Tongue (tissue), 3 donors: ENCODE measurements at places on chromosomes 6 and 20. TPM values are rescaled to one million over a fixed set of nuclear protein-coding genes. Genes with fewer than 3 reads are reported as not detected.
A peak's percentile ranks its signal among the peaks of the same experiment; 100 is the strongest.

DNA sequence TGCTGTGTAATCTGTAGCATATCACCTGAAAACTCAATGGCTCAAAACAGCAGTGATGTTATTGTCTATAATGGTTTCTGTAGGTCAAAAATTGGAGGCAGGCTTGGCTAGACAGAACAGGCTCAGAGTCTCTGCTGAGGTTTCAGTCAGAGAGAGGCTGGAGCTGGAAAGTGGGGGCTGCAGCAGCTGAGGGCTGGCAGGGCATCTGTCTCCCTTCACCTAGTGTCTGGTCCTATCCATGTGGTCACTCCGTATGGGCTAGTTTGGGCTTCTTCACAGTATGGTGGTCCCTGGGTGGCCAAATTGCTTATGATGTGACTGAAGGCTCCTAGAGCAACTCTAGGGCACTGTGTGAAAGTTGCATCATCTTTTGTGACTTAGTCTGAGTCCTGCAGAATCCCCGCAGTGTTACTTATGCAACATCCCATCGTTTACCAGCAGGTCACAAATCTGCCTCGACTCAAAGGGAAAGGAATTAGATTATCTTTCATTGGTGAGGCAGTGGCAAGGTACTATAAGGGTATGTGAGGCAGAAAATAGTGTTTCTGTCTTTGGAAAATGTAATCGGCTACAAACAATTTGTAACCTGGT lies 497.0 kb downstream of the EPHA7 start:
- DNase-seq: no peak

DNA sequence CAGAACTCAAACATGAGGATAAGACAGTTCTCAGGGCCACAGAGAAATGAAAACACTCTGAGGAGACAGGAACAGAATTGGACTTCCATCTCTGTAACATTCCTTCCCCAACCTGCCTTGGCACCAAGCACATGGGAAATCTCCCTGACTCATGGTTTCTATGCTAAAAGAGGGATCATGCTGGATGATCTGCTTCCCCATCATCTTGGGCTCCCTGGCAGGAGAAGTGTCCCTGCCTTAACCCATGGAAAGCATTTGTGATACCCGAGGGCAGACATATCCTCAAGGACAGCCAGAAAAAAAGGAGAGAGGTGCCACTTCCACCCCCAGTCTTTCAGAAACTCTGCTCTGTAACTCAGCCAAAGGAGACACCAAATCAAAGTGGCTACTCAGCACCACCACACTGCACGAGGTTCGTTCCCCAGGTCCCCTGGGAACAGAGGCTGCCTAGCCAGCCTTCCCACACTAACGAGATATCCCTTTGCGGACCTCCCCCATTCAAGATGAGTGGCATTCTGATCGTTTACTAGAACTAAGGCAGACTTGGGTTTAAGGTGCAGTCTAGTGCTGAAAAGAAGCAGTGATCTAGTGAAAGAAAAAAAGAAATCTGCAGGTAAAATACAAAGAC lies 34.8 kb downstream of the BLOC1S5 start:
- no peak for DNase-seq

GRCh38 chr6:108030211-108030610 lies 44.3 kb downstream of the OSTM1 start:
- no peak for DNase-seq

ZNF165 gene
- total RNA-seq: 0.72 TPM

- DNase-seq: no peak
Observed at GRCh38 chr6:131143319-131143718, 8.1 kb downstream of the AKAP7 start.

DNA sequence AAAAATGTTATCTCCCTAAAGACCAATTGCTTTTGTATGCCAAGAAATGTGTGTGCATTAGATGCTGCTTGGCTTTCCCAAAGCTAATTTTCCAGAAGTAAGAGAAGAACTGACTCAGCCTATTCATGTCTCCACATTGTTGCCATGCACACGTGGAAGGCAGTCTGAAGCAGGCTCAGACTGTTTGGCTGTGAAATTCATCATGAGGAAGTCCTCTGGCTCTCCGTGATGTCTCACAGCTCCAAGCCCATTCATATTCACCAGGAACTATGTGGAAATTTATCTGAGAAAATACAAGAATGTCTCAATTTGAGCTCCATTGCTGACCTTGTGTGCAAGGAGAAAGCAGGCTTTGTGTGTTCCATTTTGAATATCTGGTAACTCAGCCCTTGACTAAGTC lies 1022.2 kb upstream of the GJE1 start:
- DNase-seq: no peak

DNA sequence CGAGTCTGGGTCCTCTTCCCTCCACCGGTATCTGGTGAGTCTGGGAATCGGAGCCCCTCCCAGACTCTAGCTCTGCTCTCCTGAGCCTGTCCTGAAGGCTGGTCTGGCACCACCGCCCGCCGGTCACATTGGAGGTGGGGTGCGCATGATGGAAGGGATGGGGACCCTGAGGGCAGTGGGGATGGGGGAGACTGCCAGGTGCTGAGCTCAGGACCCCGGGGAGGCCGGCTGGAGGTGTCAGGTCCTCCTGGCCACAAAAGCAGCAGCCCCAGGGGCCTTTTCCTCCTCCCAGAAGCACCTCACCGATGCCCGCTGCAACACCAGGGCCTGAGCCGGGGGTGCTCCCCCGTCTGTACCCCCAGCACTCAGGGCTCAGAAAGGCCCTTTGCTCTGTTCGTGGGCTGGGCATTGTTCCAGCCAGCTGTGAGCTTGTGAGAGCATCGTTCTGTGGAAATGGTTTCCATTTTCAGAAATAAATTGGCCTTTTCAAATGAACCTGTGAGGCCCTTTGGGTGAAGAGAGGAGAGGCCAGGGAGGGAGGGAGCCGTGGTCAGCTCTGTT lies 2.5 kb upstream of the NPBWR2 start:
- peak; percentile 53 for DNase-seq

- DNase-seq: no peak
Observed at GRCh38 chr6:111061508-111061907, 25.8 kb upstream of the SLC16A10 start.

GRCh38 chr6:142417331-142417750 lies 115.5 kb downstream of the ADGRG6 start:
- no peak for DNase-seq

DNA sequence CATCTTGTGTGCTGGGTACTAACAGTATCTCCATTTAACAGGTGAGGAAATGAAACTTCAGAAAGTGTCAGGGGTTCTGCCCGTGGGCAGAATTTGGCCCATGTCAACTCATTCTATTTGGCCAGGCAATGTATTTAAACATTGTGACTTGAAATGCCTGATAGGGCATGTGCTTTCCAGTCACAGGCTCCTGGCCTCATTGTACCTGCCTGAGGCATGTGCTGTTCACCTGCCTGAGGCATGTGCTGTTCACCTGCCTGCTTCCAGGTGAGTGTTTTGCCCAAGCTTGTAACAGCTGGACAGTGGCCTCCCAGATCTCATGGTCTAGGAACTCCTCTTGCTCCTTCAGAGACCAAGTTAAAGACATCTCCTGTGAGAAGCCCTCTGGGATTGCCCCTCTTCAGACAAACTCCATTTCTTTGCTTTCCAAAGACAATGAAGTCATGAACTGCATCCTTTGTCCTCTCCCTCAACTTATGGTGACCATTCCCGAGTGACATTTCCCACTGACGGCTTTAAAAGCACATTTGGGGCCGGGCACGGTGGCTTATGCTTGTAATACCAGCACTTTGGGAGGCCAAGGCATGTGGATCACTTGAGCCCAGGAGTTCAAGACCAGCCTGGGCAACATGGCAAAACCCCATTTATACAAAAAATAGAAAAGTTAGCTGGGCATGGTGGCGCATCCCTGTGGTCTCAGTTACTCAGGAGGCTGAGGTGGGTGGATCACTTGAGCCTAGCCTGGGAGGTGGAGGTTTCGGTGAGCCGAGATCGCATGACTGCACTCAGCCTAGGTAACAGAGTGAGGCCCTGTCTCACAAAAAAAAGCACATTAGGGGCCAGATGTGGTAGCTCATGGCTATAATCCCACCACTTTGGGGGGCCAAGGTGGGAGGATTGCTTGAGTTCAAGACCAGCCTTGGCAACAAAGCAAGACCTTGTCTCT lies 48.7 kb downstream of the BCAS4 start:
- no peak for DNase-seq

SAMD5 gene
- 9.5 TPM for total RNA-seq

DNA sequence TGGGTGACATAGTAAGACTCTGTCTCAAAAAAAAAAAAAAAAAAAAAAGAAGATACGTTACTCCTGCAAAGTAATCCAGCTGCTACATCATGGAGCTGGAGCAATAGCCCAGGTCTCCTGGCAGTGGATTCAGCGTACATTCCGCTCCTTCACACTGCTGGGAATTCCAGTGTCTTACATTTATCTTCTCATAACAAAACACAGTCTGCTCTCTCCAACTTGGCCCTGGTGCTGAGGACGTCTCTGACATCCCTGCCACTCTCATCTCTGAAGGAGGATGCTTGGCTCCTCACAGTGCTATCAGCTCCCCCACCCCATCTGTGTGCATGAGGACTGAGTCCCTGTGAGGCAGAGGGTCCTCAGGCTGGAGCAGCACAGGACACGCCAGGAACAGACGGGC lies 529.8 kb downstream of the CD83 start:
- DNase-seq: no peak

- DNase-seq: no peak
Observed at GRCh38 chr6:124987291-124987690, 25.1 kb downstream of the RNF217 start.

DNA sequence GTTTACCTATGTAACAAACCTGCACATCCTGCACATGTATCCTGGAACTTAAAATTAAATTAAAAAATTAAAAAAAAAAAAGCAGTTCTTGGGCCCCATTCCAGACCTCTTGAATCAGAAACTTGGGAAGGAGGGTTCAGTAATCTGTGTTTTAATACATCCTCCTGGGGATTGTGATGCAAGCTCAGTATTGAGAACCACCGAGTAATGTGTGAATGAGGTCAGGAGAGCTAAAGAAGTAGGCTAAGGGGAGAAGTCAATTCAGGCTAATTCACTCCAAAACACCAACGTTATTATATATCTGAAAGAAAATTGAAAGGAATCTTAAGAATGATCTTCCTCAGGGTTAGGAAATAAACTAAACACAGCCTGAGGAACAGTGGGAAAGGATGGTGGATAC lies 120.4 kb downstream of the RNF144B start:
- DNase-seq: no peak

ULBP3 gene
- 1.8 TPM for total RNA-seq

DNA sequence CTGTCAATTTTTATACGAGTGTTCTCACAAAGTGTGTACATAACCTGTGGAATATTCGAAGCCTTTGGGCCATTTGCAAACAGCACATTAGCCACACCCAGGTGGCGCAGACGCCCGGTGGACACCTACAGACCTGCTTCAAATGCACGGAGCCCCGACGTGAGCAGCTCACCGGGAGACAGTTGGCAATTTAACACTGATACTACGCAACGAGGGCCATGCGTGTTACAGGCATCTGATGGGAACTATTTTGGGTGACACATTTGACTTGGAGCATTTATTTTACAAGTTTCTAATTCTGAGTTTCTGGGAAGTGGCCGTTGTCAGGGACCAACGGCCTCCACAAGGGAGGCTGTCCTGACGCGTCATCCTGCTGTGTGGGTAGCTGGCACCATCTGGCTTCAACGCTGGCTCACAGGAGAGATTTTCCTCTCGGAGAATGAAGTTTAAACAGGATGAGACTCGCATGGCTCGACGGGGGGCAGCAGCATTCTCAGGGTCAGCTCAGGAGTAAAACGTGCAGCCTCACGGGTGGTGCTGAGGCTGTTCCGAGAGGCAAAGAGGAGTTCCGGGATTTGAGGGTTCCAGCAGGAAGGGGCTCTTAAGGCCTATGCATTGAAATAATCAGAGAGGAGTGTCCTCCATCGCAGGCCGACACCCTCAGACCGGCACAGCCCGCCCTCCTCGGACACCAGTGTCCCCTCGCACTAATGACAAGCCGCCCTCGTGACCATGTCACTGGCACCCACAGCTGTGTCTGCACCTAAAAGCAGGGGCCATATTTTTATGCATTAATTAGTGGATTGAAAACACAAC lies 207.4 kb downstream of the DLL1 start:
- no peak for DNase-seq

ANKEF1 gene
- total RNA-seq: 1.8 TPM

KCNK17 gene
- total RNA-seq: 0.62 TPM

GRCh38 chr20:38764567-38765318 lies 16.5 kb downstream of the ACTR5 start:
- DNase-seq: no peak

DNA sequence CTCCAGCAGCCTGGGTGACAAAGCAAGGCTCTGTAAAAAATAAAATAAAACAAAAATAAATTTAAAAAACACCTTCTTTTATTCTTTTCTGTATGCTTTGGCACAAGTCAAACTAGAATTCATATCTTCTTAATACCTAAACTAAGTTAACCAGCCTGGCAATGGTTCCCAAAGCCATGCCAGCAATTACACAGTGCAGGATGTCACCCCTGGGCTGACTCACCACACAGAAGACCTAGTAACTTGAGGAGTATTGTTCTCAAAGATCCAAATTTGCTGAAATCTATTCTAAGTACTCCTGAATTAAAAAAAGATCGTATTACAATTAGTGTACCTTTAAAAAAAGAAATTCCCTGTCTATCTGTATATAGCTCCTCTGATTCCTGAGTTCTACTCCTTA lies 162.7 kb upstream of the SGK1 start:
- no peak for DNase-seq
